RWPE1 (cell line): ENCODE measurements at places on chromosomes 4 and X.

DNA sequence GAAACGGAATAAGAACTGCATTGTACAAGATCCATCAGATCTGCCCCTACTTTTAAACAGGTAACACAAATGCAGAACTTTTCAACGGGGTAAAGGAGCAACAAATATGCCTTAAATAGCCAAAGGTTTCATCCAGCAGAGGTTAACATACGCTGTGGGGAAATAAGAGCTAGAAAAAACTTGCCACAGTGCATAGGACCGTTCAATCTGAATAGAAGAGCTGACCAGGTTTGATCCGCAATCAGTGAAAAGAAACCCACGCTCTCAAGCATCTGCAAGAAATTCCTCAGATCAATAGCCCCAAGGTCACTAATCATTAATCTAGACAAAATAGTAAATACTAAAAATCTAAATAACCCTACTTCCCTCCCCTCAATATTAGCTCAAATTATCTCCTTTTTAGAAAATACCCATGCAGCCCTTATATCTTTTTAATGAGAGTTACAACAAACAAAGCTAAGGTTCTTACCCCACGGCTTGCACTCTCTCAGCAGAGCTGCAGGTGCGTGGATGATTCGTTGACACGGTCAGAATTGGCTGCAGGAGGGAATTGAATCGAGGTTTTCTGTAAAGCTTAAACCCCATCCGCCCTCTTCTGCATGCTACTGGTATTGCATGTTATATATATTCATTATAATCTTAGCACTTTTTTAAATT is at the start of gene TLR10:
TLR10 (minus strand) TSS at position 539 of the 657 bp plus-strand sequence. CDS start 7,400 bp downstream, outside the sequence.
- peak; percentile 51 for DNase-seq

DNA sequence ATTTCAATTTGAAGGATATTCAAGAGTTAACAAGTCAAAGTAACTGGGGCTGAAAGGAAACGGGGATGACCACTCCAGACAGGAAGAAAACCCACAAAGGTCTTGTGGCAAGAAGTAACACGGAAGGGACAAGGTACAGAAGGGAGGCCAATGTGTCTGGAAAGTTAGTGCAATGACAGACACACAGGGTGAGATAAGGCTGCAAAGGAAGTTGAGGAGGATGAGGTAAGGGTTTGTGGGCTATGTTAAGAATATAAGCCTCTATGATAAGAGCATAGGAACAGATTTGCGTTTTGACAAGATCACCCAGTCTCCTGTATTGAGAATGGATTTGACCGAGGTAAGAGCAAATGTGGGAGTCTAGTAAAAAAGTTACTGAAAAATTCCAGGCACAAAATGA is 21.9 kb upstream of the EMCN start:
- DNase-seq, result no peak

DNA sequence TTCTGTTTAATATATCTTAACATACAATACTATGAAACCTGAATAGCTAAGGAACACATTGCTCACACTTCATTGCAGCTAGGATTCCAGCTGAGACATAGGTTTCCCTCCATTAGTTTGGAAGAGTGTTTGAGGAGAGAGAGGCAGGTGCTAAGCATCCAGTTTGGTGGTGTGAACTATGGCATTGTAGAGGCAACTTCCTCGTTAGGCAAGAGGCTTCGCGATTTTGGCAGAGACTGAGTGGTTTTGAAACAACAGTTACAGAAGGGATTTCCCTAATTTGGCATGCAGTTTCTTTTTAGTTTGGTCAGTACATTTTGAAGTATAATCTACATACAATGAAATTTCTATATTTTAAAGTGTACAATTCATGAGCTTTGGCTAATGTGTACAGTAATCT is 117.1 kb upstream of the BMP3 start:
- no peak for DNase-seq

DNA sequence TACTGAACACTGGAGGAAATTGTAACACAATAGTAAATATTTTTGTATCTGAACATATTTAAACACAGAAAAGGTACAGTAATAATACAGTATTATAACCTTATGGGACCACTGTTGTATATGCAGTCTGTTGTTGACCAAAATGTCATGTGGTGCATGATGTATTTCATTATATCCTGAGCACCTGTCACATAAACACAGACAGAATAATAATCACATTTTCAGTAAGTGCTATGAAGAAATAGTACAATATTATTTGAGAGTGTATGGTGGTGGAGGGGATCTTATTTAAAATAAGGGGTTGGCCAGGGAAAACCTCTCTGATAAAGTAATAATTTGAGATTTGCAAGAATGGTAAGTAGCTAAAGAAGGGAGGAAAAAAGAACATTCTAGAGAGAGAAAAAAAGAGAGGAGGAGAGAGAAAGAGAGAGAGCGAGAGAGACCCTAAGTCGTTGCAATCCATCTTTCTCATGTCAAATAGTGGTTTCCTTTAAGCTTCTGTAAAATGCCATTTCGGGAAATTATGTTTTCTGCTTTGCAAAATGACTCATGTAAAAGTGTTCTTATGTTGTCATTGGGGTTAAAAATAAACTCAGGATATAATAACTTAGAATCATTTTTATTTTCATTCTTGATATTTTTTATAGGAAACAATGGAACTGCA is 19.3 kb upstream of the CLNK start:
- no peak for DNase-seq

GRCh38 chr4:15341733-15342300 is 86.0 kb upstream of the C1QTNF7 start:
- DNase-seq, result no peak

GRCh38 chrX:136953867-136954787 is 73.6 kb upstream of the RBMX start:
- DNase-seq, result peak; percentile 9

DNA sequence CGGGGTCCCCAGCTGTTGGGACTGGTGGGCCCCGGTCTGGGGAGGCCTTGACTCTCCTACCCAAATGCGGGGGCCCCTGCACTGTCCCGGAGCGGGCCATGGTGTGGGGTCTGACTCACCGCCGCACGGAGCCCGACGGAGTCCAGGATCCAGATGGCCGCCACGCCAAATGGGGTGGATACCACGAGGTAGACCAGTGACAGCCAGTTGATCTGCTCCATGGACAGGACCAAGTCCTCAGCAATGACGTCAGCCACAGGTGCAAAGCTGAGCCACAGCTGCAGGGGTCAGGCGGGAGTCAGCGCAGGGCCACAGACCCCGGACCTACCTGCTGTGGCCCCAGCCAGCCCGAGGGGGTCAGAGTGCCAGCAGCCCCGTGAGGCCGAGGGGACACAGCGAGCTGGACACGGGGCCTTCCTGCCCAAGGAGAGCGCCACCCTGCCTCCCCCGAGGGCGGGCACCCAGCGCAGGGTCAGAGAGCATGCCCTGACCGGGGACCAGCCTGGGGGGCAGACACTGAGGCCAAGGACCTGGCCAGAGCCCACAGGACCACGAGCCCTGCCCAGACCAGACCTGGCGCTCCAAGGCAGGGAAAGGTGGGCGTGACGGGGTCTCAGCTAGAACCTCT is 2.4 kb downstream of the SLC49A3 start:
- no peak for DNase-seq

GRCh38 chrX:45771560-45772340 is 571.1 kb upstream of the DIPK2B start:
- DNase-seq, result no peak

GRCh38 chrX:8607326-8607725 is 124.6 kb downstream of the ANOS1 start:
- DNase-seq, result peak; percentile 13

DNA sequence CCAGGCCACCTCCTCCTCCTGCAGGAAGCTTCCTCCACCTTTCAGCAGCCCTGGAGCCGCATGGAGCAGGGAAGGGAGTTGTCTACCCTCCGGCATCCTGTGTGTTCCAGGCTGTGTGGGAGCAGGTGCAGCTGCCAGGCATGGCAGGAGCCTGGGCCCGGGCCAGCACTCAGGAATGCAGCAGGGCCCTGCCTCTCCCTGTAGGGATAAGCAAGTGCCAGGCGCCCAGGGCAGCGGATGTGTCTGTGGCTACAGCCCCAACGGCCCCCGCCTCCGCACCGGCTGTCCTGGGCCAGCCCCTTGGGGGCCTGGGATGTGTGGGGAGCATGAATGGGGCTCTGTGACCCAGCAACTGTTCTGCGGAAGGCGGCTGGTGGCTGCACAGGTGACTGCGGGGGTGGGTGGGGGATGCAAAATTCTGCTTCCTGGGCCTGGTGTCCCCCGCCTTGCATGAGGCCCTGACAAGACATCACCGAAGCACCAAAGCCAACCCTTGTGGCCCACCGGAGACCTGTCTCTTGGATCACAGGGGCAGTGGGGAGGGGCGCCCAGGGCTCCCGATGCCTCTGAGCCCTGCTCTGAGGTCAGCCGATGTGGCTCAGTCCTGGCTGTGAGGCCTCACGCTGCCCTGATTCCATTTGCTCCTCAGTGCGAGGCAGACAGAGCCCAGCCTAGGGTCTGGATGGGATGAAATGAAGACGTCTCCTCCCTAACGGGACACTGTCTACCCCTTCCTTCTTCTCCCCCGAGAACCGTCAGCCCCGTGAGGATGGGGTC is 1.4 kb upstream of the DOK7 start:
- DNase-seq, result peak; percentile 66

- DNase-seq, result no peak
Observed at GRCh38 chr4:156811286-156811685, 160.3 kb downstream of the PDGFC start.

DNA sequence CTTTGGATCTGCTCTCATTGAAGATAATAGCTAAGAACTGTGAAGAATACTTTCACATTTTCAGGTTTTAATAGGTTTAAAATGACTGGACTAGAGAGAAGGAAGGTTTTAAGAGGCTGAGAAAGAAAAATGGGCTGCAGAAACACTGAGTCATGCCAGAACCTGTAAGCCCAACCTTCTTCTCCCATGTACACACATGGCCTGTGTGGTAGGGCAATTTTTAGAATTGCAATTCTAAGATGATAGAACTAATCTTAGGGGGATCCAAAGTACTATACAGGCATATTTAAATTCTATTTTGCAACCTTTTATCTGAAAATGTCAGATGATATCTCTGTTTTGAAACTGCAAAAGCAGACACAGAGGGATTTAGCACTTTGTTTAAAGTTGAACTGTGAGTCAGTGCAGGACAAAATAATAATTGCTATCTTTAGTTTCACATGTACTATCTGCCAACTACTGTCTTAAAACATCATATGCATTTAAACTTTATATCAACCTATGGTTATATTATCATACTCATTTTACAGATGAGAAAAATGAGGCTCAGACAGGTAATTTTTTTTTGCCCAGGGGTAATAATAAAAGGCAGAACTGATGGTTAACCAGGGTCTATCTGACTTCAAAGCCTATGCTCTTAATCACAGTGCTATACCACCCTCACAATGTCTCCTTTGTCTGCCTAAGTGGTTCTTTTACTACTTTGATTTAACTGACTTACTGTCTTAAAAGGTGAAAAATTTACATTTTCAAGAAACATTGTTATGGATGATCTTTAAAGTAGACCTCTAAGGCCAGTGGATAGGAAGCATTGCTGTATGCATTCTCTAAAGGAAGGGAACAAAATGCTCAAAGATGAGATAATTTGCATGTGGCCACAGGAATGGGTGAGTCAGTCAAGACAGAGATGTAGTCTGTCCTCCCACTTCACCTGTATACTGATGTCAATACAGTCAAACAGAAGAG is 4.3 kb downstream of the TMPRSS11E start:
- peak; percentile 30 for DNase-seq

GRCh38 chr4:92304606-92305005 is 840 bp downstream of the GRID2 start:
- no peak for DNase-seq

- DNase-seq, result no peak
Observed at GRCh38 chrX:125205918-125206665, 113.6 kb upstream of the TEX13C start.

- DNase-seq, result peak; percentile 57
Observed at GRCh38 chr4:101693842-101694398, 96.6 kb upstream of the BANK1 start.

- DNase-seq, result peak; percentile 11
Observed at GRCh38 chrX:39226251-39226650, 425.0 kb downstream of the MID1IP1 start.

DNA sequence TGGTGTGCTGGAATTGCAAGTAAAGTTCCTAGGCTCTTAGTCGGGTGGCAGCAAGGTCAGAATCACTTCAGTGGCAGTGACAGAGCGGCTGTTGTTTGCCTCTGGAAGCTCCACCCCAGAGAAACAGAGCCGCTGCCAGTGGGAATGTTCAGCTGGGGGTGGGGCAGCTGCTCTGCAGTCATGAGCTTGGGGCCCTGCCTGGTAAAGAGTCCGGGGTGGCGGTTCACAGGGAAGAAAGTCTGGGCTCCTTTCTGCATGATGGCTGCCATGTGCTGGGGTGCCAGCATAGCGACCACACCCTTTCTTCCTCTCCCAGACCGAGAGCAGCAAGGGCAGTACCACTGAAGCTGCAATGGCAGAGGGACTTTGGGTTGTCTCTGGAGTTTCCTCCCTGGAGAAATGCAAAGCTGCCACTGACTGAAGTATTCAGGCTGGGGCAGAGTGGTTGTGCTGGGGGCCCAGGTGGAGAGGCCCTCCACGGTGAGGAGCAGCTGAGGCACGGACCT is 108.8 kb upstream of the CENPE start:
- no peak for DNase-seq

- no peak for DNase-seq
Observed at GRCh38 chrX:137428221-137428661, 137.7 kb upstream of the ZIC3 start.

GRCh38 chr4:188433741-188434315 is 294.6 kb downstream of the TRIML1 start:
- DNase-seq, result no peak

DNA sequence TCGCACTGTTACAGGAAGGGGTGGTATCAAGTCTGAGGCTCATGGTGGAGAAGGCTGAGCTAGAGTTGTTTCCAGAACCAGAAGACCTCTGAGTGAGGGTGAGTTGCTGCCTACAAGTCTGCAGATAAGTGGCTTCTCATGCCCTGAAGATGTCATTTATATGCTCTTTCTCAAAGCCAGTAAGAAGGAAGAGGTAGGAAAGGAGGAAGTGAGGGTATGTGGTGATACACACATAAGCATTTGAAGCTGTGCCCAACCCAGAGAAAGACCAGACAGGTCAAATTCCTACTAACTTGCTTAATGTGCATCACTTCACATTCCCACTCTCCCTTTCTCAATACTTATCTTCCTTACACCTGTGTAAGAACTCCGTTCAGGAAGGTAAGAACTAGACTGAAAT is at the start of gene PPBP:
PPBP (minus strand) TSS at position 130 of the 400 bp plus-strand sequence; CDS start at position 43, 87 bp downstream.
- no peak for DNase-seq

DNA sequence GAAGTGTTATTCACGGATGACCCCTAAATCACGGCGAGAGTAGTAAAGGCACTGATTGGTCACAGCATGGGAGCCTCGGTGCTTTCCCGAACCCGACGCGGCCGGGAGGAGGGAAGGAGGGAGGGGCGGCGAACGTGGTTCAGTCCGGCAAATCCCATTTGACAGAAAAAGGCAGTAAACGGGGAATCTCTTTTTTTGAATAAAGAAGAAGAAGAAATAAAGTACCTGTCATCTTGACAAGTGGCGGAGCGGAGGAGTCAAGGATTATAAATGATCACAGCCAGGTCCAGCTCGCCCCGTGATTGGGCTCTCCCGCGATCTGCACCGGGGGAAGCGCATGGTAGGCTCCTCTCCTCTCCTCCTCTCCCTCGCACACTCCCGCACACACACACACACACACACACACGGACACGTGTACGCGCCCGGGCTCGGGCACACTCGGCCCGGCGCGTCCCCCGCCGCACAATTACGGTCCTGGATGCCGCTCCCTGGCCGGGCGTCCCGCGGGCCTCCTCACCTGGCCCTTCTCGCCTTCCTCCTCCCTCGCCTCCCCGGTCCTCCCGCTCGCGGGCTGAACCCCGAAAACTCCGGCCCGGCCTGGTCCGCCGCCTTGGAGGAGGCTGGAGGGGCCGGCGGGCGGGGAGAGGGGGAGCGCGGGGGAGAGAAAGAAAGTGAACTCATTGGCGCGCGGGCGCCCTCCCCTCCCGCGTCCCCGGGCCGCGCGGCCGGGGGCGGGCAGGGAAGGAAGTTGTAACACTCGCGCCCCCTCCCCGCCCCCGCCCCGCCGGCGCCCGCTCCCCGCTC is 99.2 kb upstream of the TENM3 start:
- DNase-seq, result peak; percentile 69
